A172 (cell line): ENCODE measurements at places on chromosomes 1 and 21. TPM values are rescaled to one million over a fixed set of nuclear protein-coding genes. Genes with fewer than 3 reads are reported as not detected.
A peak's percentile ranks its signal among the peaks of the same experiment; 100 is the strongest.

- no peak for DNase-seq
These were observed 561 bp upstream of the COQ8A start for GRCh38 chr1:226939438-226940028.

DNA sequence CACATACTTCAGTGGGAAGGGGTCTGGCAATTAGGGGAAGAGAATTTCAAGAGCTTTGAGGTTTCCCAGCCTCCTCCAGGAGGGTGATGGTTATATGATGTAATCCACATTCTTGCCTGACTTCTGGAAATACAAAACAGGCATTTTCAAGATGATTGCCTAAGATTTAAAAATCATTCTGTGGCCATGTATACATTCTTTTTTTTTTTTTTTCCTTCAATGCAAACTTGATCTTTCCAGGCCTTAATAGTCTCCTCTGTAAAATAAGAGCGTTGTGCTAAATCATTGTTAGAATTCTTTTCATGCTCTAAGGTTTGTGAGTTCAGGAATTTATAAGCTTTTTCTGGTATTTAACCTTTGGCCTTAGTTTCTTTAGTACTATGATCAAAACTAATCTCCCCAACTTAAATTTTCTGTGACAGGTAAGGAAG, 192.3 kb upstream of the HMCN1 start:
- peak; percentile 43 for DNase-seq

GRCh38 chr1:12127206-12127810, 39.5 kb upstream of the TNFRSF1B start:
- DNase-seq, result no peak

The SLC25A44 gene
- total RNA-seq, result 25.2 and 35.8 TPM in 2 replicates

- no peak for DNase-seq
These were observed 20.2 kb upstream of the SLC19A1 start for GRCh38 chr21:45562402-45562801.

- no peak for DNase-seq
These were observed 86.6 kb downstream of the ZBTB18 start for GRCh38 chr1:244137725-244138124.

The LAD1 gene
- total RNA-seq, result 0.67 TPM in 1 of 2 replicates, not detected in the other

The FCRLA gene
- 0.09 and 0.43 TPM in 2 replicates for total RNA-seq

The ACTL8 gene
- not detected in 2 replicates for total RNA-seq

DNA sequence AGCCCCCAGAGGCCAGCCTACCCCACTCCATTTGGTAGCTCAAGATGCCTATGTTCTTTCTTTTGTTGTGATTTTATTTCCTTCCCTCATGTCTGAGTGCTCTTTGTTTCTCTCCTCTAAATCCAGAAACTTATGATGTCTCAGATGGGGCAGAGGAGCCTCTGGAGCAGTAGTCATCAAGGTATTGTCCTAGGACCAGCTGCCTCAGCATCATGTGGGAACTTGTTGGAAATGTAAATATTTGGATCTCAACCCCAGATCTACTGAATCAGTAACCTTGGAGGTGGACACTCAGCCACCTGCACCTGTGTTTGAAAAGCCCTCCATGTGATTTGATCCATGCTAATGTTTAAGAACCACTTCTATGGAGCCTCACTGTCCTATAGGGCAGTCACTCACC, 593.1 kb upstream of the PLXNA2 start:
- no peak for DNase-seq

GRCh38 chr1:106937104-106937503, 119.4 kb upstream of the PRMT6 start:
- DNase-seq, result no peak
